Activated T-cell treated with anti-CD3 and anti-CD28 coated beads, Interleukin-2, amount 50 U/mL, for 72 hours (primary cell): ENCODE measurements at places on chromosomes 7 and 10. TPM values are rescaled to one million over a fixed set of nuclear protein-coding genes. Genes with fewer than 3 reads are reported as not detected.

MPP7 gene
- 16.3 TPM for total RNA-seq

IDI2 gene
- not detected for total RNA-seq

ANKRD7 gene
- total RNA-seq = 1.8 TPM

ARHGAP19 gene
- total RNA-seq = 75.3 TPM

CNNM1 gene
- total RNA-seq = 0.25 TPM

TRIL gene
- total RNA-seq = not detected

ERV3-1 gene
- total RNA-seq = 14.4 TPM

CFAP43 gene
- total RNA-seq = 0.31 TPM

MBL2 gene
- total RNA-seq = not detected

TMEM213 gene
- 0.39 TPM for total RNA-seq

AEBP1 gene
- total RNA-seq = 18.4 TPM

TMEM130 gene
- 0.35 TPM for total RNA-seq

ACSM6 gene
- total RNA-seq = not detected

FAM237B gene
- total RNA-seq = not detected

RBP3 gene
- not detected for total RNA-seq

DNAH11 gene
- not detected for total RNA-seq

MAPK8 gene
- 43.3 TPM for total RNA-seq

CD36 gene
- 0.21 TPM for total RNA-seq

USP6NL gene
- 2.3 TPM for total RNA-seq

NPC1L1 gene
- 0.25 TPM for total RNA-seq

TAF6 gene
- 76.7 TPM for total RNA-seq

ASB15 gene
- total RNA-seq = not detected

DGKI gene
- total RNA-seq = 18.2 TPM

MMRN2 gene
- total RNA-seq = 0.05 TPM

FAM241B gene
- total RNA-seq = 11.8 TPM

EPHA1 gene
- 4.2 TPM for total RNA-seq

UPK3BL2 gene
- 37.9 TPM for total RNA-seq

CCL24 gene
- not detected for total RNA-seq

PDIA4 gene
- 63.1 TPM for total RNA-seq

ELAPOR2 gene
- total RNA-seq = 16.8 TPM

FKBP9 gene
- total RNA-seq = 0.84 TPM

PPP1R3A gene
- total RNA-seq = not detected

PKD1L1 gene
- total RNA-seq = 0.35 TPM

WNT8B gene
- total RNA-seq = 0.14 TPM

TRIM50 gene
- not detected for total RNA-seq

LGI1 gene
- not detected for total RNA-seq

EPO gene
- total RNA-seq = 0.19 TPM

TRIM56 gene
- total RNA-seq = 50.2 TPM

SSC4D gene
- total RNA-seq = 0.60 TPM

SPDYE2B gene
- total RNA-seq = not detected

SPDYE11 gene
- total RNA-seq = not detected

TLL2 gene
- total RNA-seq = 0.09 TPM

RAMP3 gene
- total RNA-seq = 0.50 TPM

CHAT gene
- total RNA-seq = 0.14 TPM

TFEC gene
- total RNA-seq = 0.14 TPM

SLC26A5 gene
- total RNA-seq = not detected

OR2A25 gene
- total RNA-seq = not detected

EPHB6 gene
- total RNA-seq = 10.9 TPM

CBLL1 gene
- 44.6 TPM for total RNA-seq

AKR1B1 gene
- total RNA-seq = 117 TPM

CAV2 gene
- not detected for total RNA-seq

PTPN20 gene
- total RNA-seq = 1.1 TPM

INMT gene
- not detected for total RNA-seq

SAMD9L gene
- total RNA-seq = 27.0 TPM

ZNF425 gene
- 2.8 TPM for total RNA-seq

CCDC172 gene
- total RNA-seq = not detected

PRLHR gene
- not detected for total RNA-seq

RPEL1 gene
- not detected for total RNA-seq

STEAP4 gene
- not detected for total RNA-seq
